ENCODE measurements at places on chromosomes 1 and 21.

DNA sequence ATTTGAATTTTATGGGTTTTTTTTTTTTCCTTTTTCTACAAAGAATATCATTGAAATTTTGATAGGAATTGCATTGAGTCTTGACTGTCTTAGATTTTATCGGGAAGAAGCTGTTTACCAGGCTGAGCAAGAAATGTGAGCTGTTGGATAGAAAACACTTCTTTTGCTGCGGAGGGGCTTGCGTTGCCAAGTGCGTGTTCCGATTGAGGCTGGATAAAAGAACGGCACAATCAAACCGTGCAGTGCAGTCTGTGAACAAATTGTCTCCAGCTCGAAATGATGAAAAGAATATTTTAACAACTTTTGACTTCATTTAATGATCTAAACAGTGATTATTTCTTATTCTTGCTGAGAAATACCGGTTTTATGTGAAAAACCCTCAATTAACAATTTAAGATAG lies 149.4 kb downstream of the RYR2 start:
- DNase-seq, result no peak

GRCh38 chr1:39609618-39610331 lies 29.7 kb downstream of the HEYL start:
- peak; percentile 70 for DNase-seq

DNA sequence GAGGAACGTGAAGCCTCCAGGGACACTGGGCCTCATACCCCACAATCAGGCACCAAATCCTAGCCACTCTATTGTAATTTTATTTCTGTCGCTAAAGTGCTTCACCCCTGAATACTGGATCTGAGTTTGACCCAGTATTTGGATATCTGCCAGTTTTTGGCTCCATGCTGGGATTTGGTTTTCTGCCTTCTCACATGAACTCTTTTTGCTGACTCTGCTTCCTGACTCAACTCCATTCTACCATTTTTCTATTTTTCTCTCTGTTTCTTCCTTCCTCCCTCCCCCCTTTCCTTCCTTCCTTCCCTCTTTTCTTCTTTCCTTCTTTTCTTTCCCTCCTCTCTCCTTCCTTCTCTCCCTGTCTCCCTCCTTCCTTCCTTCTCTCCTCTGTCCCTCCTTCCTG lies 151.3 kb upstream of the GJB5 start:
- DNase-seq, result no peak

GRCh38 chr1:184745929-184746638 lies 8.6 kb downstream of the EDEM3 start:
- no peak for DNase-seq

GRCh38 chr1:245960171-245960570 lies 546.9 kb downstream of the SMYD3 start:
- no peak for DNase-seq

GRCh38 chr1:151478923-151479322 lies 19.6 kb upstream of the POGZ start:
- DNase-seq, result no peak

DNA sequence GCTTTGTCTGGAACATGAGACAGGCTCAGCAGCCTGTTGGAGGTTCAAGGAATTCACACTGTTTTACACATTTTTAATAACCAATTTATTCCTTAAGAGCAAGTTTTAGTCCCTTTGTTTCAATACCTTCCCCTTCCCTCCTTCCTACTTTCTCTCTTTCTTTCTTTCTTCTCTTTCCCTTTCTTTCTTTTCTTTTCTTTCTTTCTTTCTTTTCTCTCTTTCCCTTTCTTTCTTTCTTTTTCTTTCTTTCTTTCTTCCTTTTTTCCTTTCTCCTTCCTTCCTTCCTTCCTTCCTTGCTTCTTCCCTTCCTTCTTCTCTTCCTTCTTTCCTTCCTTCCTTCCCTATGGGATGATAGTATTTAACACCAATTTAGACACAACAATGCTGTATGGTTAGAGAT lies 164.2 kb downstream of the CENPF start:
- DNase-seq, result no peak

DNA sequence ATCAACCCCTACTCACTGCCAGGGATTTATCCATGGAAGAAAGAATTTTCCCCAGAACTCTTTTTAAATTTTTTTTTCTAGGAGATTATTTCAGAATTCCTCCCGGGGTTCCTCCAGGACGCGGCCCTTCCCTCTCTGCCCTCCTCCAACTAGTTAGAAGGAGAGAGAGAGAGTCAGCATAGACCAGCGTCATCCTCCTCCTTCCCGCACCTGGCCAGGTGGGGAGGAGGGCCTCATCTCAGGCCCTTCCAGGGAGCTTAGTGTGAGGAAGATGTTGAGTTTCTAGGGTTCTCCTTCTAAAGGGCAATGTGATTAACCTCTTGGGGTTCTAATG lies 63.6 kb downstream of the CDK18 start:
- no peak for DNase-seq

DNA sequence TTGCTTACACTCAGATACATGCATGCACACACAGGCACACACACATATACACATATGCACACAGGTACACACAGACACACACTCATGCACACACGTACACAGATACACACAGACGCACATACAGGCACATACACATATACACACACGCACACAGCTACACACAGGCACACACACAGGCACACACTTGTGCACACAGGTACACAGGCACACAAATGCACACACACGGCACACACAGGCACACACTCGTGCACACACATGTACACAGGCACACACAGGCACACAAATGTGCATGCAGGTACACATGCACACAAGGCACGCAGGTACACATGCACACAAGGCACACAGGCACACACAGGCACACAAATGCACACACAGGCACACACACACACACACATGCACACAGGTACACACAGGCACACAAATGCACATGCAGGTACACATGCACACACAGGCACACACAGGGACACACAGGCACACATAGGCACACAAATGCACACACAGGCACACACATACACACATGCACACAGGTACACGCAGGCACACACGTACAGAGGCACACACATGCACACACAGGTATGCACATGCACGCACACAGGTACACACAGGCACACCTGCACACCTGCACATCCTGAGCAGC lies 110.0 kb downstream of the WDR4 start:
- DNase-seq, result no peak

- peak; percentile 41 for DNase-seq
Observed at GRCh38 chr1:202692959-202693555, 17.2 kb downstream of the SYT2 start.
